ENCODE measurements at places on chromosomes 4 and X.
A peak's percentile ranks its signal among the peaks of the same experiment; 100 is the strongest.

- no peak for DNase-seq
These were observed 48.8 kb downstream of the CLDN34 start for GRCh38 chrX:10015723-10016518.

DNA sequence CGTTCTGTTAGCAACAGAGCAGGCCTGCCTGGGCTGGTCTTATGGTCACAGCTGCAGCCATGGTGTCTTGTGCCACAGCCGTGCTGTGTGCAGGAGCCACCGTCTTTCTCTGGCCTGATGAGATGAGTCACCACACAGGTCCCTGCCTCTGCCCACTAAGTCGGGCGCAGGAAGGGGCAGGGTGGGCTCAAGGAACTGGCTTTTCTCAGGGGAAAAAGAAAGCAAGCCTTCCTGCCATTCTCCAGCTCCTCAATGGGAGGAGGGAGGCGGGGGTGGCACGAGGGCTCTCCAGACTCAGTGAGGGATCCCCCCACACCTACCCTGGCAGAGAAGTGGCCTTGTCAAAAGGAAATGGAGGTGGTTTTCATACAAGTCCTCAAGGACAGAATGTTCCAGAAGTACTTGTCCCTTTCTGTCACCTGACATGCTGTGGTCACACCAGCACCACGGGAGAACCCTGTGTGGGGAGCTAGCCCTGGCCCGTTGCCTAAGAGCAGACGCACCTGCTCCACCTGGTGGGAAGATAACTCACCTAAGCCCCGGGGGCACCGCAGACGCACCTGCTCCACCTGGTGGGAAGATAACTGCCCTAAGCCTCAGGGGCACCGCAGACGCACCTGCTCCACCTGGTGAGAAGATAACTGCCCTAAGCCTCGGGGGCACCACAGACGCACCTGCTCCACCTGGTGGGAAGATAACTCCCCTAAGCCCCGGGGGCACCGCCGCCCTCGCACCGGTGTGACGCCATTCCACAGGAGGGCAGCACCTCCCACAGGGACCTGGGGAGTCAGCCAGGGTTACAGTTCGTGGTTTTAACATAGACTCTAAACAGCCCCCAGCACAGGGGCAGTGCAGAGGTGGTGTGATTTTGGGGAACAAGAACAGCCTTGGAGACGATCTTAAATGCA, 18.5 kb downstream of the UVSSA start:
- peak; percentile 83 for DNase-seq

GRCh38 chr4:67019686-67020437, 525.4 kb downstream of the CENPC start:
- no peak for DNase-seq

DNA sequence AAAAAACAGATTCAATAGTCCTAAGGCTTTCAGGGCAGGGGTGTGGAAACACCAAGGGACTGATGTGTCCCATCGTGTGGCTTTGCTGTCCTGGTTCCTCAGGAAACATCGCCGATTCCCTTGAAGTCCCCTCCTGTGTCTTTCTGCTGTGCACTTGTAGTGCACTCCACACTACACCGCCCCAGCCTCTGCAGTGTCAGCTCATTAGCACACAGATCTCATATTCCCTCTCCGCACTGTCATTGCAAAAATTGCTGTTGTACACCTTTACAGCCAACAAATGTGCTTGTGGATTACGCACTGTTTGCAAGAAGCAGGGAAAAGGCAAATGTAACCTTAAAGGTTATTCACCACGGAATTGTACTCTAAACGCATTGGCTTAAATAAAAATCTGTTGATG, 5.3 kb downstream of the GRIA3 start:
- no peak for DNase-seq

DNA sequence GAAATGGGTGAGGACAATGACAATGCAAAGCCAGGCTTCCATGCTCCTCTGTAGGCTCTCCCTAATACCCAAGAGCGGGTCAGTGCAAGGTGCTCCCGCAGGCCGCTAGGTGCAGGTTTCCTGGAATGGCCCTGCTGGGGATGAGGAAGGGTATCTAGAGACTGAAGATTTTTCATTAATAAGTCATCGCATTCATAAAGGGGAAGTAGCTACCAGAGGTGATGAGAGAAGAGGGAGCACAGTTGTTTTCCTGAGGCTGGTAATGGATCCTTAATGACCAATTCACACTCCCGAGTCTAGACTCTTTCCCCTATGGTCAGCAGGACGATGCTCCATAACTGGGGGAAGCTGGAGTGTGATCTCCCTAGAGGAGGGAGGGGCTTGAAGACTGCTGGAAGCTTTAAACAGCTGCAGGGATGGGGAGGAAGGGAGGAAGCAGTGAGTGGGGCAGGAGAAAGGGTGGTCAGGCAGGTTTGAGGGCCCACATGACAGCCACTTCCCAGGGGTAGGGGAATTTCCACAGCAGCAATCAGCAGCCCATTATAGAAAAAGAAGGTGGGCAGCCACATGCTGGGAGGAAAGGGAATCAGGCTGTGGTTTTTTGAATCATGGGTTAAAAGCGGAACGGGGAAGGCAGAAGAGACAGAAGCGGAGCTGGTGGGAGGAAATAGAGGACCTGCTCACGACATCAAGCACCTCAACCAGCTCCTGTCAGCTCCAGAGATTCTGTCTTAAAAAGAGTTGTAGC, 10.2 kb upstream of the ATP6AP2 start:
- no peak for DNase-seq

- DNase-seq, result no peak
These were observed 9.4 kb downstream of the TMEM271 start for GRCh38 chr4:566508-567295.

DNA sequence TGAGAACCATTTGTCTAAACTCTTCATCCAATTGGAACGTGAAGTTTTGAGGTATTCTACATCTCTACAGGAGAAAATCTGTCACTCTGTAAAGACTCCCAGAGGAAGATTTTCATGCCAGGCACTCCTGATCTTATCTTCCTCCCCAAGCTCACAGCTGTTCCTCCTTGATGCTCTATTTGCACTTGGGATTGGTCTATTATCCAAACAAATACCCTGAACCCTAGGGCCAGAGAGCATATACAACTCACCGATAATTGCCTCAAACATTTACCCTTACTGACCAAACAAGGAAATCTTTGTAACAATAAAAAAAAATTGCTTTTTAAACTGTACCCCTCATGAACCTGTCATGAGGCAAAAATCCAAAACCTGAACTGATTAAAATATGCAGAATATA, 372.7 kb downstream of the SH2D1A start:
- DNase-seq, result peak; percentile 7

- no peak for DNase-seq
These were observed 907.7 kb downstream of the RAB28 start for GRCh38 chr4:12576409-12576808.

DNA sequence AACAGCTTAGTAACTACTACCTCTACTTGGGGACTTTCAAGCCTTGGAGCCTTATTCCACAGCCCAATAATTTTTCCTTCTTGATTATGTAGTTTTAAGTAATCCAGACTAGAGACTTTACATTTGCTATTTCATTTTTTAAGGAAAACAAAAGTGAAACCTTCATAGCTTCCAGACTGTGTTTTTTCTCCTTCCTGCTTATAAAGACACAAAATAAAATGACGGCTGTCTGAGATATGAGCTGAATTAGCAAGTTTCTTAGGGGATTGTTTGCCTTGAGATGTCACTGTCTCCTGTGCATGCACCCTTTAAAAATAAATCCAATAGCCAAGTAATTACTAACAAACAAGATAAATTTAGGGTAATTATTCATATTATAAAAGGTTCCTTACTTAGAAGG, 78.8 kb upstream of the PACRGL start:
- DNase-seq, result no peak

DNA sequence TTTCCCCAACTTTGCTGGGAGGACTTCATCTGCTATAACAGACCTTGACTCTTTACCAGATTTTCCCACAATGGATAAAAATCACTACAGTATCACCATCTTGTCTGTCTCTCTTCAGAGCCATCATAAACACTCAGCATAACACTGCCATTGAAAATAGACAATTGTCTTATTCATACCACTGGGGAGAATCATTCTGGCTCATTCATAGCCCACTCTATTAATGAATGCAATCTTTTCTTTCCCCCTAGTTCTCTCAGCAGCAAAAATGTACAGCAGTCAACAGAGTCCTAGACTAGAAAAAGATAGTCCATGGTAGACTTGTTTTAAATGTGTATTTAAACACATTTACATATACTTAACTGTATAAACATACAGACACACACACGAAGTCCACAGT, 19.2 kb downstream of the SLC9A7 start:
- DNase-seq, result no peak

DNA sequence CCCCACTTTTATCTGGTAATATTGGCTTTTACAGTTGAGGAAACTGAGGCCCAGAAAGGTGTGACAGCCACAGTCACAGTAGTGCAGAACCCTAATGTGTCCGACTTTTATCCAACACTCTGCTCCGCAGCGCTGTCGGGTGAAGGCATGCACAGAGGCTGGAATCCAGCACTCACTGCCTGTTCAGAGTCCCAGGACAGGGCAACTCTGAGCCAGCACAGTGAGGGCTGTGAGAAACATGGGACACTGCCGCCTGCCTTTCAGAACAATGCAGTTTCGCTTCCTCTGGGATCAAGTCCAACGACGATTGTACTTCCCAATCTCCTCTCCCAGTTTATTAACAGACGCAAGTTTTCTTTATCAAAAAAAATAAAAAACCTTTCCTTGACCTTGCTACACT, 41.9 kb upstream of the PDGFRA start:
- no peak for DNase-seq
